Breast epithelium (tissue), 4 donors: ENCODE measurements at places on chromosomes 12 and 14. TPM values are rescaled to one million over a fixed set of nuclear protein-coding genes. Genes with fewer than 3 reads are reported as not detected.
A peak's percentile ranks its signal among the peaks of the same experiment; 100 is the strongest.

- DNase-seq = no peak
These were observed 781.5 kb upstream of the FBXO33 start for GRCh38 chr14:40213701-40214100.

DNA sequence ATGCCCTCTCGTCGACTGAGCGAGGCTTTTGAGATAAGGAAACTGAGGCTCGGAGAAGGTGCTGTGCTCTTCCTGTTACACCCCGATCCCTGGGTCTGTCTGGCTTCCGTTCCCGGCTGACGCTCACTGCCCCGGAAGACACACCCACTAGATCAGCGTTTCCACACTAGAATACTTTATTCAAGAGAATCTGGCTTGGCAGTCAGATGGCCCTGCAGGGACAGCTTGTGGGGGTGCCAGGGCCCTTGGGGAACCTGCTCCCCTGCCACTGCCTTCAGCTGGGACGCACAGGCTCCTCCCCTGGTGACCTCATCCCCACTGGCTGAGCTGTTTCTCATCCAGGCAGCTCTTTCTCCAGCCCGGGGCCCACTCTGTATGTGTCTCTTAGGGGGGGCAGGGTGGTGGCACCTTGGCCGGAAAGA is 13.7 kb downstream of the PGF start:
- DNase-seq = peak; percentile 64

GRCh38 chr14:61003571-61003970 is 22.5 kb downstream of the SLC38A6 start:
- no peak for DNase-seq

DNA sequence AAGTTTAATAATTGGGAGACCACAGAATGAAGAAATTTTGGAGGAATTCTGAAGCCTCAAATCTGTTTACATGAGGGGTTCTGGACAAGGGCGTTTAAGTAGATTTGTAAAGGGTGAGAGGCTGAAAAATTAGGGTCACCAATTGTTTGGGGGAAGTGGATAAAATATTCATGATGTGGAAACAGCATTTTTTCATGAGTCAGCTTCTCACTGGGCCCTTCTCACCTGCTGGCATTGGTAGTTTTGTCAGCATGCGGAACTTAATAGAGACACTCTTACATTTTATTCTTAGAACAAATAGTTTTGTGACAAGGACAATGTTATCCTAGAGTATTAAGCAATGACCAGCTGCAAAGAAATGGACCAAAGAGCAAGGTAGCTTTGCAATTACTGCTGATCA is 634.4 kb downstream of the LRFN5 start:
- no peak for DNase-seq

DNA sequence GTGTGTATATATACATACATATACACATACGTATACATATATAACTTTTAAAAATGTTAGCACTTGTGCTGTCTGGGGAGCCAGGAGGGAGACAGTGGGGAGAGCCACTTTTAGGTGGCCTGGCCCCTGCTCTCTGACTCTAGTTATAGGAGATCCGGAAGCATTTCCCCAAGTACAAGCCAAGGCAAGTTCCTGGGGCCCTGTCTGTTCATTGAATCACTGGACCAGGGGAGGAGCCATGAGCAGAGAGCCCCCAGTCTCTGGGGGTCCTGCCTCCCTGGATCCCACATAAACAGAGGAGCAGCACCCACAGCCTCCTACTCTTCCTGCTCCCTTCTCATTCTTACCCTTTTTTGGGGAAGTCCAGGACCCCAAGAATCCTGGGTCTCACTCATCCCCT is 45.4 kb upstream of the TMED10 start:
- no peak for DNase-seq

DNA sequence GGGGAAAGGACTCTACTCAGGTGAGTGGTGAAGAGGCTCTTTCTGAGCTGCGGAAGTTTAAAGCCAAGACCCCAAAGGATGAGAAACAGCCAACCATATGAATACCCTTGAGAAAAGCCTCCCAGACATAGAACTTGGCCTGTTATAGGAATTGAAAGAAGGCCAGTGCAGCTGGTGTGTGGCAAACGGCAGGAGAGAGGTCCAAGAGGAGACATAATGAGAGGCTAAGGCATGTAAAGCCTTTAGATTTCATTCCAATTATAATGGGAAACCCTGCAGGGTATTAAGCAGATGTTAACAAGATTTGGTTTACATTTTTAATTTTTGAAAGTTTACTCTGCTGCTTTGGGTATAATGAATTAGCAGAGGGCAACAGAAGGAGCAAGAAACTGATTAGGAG is 552.1 kb upstream of the FBXO33 start:
- DNase-seq = no peak

- no peak for DNase-seq
These were observed 58.5 kb downstream of the IQSEC3 start for GRCh38 chr12:125075-125474.

GRCh38 chr12:66011731-66012130 is 118.8 kb downstream of the LLPH start:
- DNase-seq = no peak

- DNase-seq = no peak
These were observed 188.7 kb downstream of the BCAT1 start for GRCh38 chr12:24760162-24760561.

- DNase-seq = no peak
These were observed 29.0 kb upstream of the ELK3 start for GRCh38 chr12:96164951-96165811.

- no peak for DNase-seq
These were observed 4.8 kb downstream of the PPFIBP1 start for GRCh38 chr12:27528788-27529187.

KCNA5 gene
- total RNA-seq = 0.44 TPM

STON2 gene
- 30.2 TPM for total RNA-seq

CACNA1C gene
- total RNA-seq = 2.6 TPM

MYH7 gene
- total RNA-seq = not detected

LALBA gene
- not detected for total RNA-seq

ACRBP gene
- total RNA-seq = 0.66 TPM

SLC2A3 gene
- 47.9 TPM for total RNA-seq
